ENCODE measurements at places on chromosomes 2 and 18.

DNA sequence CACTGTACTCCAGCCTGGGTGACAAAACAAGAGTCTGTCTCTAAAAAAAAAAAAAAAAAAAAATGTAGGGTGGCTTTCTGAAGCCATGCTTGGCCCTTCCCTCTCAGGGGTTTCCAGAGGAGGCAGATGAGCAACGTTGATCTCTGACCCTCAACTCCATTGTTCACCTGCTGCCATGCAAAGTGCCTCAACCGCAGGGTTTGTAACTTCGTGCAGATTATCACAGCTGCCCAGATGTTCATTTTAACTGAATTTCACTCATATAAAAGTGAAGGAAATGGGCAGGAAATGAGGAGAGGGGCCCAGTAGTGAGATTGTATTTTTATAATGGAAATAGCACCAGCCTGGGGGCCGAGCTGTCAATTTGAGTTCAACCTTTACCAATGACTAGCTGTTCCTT, 14.9 kb upstream of the B3GNT2 start:
- DNase-seq: no peak

DNA sequence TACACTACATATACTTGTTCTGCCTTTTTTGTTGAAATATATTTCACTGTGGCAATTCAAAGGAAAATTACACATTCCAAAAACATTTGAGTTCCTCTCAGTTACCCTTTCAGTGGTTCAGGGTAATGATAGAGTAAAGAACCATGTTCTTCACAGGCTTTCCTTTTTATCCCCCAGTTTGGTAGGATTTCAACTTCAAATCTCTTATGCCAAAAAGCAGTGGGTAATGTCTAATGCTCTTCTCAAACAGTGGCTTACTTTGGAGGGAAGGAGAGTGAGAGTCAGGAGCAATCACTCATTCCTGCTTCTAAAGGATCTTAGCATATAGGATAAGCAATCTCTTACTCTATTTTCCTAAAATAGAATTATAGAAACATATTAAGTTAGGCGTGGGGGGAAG, 290.6 kb downstream of the ZEB2 start:
- DNase-seq: no peak

DNA sequence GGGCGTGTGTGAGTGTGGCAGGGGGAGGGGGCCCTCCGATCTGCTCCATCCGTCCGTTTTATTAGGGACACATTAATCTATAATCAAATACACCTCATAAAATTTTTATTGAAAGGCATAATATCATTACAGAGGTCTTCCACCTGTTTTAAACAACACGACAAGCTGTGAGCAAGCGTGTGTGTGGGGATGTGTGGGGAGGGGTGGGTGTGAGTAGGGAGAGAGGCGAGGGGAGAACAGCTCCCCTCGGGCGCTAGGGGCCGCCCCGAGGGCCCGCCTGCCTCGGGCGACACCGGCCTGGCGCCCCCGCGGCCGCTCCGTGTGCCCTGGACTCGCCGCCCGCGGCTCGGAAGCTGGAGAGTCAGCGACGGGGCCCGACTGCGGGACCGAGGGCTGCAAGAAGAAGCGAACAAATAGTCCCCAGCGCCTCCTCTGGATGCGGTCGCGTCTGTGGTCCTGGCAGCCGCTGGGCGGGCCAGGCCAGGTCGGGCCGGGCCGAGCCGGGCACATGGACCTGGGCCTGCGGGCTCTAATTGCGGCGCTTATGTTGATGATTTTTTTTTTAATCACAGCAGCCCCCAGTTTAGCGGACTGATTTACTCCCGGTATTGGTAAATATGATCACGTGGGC, 352 bp upstream of the HOXD9 start:
- no peak for DNase-seq

GRCh38 chr18:68267583-68267982, 447.3 kb downstream of the TMX3 start:
- no peak for DNase-seq

DNA sequence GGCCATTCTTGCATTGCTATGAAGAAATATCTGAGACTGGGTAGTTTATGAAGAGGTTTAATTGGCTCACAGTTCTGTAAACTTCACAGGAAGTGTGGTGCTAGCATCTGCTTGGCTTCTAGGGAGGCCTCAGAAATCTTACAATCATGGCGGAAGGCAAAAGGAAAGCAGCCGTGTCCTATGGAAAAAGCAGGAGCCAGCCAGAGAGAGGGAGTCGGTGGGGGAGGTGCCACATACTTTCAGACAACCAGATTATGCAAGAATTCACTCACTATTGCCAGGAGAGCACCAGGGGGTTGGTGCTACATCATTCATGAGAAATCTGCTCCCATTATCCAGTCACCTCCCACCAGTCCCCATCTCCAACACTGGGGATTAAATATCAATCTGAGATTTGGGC, 64.1 kb downstream of the CPS1 start:
- no peak for DNase-seq

DNA sequence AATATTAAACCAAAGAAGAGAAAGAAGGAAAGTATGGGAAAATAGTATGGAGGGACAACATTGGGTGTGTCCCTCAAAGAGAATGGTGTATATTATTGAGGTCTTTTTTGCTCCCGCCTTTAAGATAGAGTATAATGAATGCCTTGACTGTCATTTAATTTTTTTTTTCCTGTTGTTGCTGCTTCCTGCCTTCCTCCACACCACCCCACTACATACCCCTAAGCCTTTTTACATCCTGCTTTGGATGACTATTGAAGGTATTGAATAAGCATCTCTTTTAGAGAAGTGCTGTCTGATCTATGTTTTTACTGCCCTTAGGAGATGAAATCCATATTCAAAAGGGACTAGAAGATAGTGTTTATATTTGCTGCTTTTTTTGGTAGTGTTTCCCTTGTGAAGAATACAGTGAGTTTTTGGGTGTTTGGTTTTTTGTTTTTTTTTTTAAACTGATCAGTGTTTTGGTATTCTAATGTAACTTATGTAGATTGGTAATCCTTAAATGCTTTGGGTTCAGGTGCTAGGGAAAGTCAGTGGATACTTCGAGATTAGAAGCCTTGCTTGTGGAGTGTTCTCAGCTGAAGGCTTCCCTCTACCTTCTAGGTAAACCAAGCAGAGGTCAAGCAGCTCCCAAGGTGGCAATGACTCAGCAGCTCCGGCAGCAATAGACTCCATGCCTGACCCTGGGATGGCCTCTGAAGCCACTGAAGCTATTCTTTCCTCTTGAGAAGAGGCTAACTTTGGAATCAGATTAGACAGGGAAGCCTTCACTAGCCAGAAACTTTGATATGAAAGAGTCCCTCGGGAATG, 5.0 kb downstream of the FZD7 start:
- DNase-seq: no peak

DNA sequence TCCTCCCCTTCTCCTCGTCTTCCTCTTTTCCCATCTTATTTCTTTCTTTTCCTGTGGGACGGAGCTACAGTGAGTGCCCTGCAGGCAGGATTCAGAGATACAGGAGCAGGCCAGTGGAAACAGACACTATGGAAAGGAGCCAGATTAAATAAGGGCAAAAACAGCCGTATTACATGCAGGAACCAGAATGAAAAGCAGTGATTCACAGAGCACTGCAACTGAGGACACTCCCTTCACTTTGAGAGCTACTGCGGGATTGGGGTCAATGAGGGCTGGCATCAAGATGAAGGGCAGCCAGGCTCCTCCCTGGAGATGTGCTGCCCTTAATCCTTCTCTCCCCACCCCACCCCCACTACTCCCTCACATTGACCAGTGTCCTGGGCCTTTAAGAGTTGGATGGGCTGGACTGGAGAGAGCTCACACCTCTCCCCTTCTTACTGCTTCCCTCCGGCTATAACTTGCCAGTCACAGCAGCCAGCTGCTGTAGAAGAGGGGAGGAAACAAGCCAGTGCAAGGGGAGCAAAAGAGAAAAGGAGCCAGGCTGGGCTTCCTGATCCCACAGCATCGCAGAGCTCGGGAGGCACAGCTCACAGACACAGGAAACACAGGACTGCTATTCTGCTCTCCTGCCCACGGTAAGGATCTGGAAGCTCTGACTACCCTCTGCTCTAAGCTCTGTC, at the start of gene PLCD4:
Gene PLCD4, plus strand, starts transcription at position 464 of the 680 bp plus-strand sequence. CDS start 7,841 bp downstream, outside the sequence.
- DNase-seq: no peak

DNA sequence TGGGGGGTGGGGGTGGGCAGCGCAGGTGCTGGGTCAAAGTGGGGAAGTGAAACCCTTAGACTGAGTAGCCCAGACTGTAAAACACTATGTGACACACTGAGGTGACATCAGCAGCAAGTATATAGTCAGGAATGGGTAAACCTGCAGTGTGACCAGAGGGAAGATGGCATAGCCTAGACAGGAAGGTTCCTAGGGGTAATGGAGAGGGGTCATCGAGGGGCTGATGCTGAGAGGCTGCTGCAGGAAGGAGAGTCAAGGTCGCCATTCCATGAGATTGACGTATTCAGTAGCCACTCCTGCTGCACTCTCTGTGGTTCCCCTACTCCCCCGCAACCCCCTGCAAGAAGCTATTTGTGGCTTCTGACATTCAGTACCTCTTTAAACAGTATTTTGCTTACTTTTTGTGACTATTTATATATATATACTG, 111.7 kb downstream of the CHST9 start:
- DNase-seq: no peak

DNA sequence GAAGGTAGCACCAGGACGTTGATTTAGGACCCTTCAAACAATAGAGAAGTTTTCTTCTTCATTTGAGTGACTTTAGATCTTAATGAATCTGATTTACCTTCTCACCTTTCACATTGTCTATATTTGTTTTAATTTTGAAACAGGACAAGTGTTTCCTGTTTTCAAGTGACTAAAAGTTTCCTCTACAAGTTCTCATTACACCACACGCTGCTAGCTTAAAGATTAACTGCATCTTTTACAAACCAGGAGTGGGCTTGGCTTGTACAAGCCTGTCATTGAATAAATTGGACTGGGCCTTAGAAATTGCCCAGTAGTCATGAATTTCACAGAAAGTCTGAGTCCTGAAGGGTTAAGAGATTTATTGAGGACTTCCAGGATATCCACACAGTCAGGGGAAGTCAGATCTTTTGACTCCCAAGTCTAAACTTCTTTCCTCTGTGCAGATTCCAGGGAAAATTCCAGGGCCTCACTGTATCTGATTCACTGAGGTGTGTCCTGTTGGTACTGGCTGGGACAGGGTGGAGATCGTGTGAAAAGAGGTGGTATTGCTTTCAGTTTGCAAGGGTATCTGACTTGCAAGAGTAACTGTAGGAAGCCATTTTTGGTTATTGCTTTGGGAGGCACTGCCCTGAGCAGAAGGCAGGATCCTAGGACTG, 3.4 kb downstream of the SGPP2 start:
- DNase-seq: no peak

DNA sequence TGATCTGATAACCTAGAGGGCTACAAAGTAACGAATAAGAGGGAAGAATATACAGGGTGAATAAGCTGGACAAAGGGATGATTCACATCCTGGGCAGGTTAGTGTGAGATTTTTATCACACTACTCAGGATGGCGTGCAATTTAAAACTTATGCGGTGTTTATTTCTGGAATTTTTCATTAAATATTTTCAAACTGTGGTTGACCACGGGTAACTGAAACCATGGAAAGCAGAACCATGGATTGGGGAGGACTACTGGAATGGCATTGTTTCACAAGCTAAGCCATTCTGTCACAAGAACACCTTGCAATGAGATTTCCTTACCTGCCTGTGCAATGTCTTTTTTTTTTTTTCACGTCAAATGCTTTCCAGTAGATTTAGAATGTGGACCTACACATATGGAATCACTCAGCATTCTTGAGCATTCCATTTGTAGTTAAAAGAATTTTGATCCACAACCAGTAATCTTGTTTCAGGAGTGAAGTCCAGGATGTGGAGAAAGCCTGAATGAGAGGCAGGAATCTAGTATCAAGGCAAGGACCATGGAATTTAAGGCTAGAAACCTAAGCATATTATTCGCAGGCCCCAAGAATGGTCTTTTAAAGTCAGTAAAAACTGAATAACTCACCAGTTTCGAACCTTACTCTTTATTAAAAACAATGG, 8.0 kb upstream of the CDK15 start:
- no peak for DNase-seq

DNA sequence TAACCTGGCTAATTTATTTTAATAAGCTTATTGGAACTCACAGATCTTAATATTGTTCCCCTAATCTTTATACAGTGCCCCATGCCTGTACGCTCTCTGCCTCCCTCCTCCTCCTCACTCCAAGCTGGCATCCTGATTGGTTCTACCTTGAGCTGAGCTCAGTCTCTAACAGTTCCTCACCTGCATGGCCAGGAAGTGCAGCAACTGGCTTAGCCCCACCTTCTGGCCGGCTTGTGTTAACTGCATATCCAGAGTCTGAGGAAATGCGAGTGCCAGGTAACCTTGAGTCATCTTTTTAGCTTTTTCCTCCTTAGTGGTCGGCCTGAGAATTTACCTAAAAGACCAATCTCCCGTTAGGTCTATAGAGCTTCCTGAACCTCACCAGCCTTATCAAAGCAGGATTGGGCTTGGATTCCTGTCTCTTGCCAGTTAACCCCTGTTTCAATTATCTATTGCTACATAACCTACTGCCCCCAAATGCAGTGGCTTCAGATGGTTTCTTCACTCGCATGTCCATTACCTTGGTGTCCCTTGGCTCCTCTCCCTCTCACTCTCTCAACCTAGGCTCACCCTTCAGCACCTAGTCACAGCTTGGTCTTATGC, 89.5 kb upstream of the STK39 start:
- DNase-seq: no peak

- DNase-seq: no peak
These were observed 7.2 kb upstream of the AFTPH start for GRCh38 chr2:64516651-64517510.

DNA sequence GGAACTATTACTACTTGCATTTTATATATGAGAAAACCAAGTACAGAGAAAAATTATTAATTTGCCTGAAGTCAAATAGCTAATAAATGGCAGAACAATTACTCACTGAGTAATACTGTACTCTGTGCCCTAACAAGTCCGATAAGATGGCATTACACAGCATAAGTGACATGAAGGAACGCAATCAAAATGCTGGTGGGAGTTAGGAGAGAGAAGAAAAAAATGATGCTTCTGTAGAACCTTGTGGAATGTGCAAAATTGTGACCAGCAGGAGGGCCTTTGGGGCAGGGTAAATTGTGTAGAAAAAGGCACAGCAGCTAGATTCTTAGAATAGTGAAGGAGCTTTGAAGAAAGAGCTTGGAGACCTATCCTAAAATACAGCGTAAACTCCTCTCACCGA, 32.9 kb downstream of the EPHA4 start:
- no peak for DNase-seq

DNA sequence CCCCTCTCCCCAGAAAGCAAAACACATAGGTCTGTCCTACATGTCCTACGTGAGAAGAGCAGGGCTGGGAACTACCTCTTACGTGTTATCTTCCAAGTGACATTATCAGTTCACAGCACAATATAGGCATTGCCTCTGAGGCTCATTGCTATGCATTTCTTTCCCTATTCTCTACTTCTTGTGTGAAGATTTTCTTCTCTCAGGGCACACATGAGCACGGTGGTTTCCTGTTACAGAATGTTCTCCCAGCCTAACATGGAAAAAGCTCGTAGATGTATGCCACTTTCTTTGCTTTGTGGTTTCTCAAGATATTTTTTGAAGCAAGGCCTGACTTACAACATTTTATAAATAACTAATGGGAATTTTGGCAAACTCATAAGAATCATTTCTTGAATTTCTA, 19.4 kb upstream of the DSC3 start:
- no peak for DNase-seq

All from stimulated activated CD8-positive, alpha-beta memory T cell treated with anti-CD3 and anti-CD28 coated beads, Interleukin-15, amount 100 ng/mL, for 24 hours (primary cell).